CD4-positive, alpha-beta T cell treated with Interleukin-1 beta for 1 hour (primary cell): ENCODE measurements at places on chromosomes 1 and 21.
A peak's percentile ranks its signal among the peaks of the same experiment; 100 is the strongest.

GRCh38 chr1:159917533-159918351, 7.6 kb downstream of the TAGLN2 start:
- peak; percentile 19 for DNase-seq

DNA sequence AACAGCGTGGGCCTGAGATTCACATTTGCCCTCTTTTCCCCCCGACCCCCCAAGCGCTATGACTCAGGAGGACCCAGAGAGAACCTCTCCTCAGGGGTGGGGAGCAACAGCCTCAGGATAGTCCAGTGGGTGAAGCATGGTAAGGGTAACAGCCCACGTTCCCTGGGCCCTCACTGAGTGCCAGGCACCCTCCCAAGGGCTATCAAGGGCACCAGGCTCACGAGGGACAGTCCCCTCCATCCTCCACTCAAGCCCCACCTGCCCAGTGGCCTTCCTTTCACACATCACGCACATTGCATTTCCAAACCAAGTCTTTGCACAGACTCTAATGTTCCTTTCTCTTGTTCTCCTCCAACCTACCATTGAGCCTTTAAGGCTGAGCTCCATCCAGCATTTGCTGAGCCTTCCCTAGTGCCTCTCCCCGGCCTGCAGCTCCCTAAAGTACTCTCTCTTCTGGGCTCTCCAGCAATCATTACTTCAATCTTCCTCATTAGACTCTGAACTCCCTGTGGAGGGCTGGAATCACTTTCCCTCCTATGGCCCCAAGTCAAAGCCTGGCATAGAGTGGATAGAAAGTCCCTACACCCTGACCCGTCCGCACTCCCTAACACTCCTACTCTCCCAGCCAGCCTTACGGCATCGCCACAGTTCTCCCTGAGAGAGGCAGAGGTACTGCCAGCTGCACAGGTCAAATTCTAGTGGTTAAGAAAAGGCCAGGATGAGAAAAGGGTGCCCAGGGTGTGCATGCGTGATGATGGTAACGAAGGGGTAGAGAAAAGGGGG, 1.0 kb downstream of the AKR7A2 start:
- DNase-seq = no peak

- no peak for DNase-seq
These were observed 64.5 kb upstream of the SPATA6 start for GRCh38 chr1:48536477-48536876.

- no peak for DNase-seq
These were observed 5.5 kb downstream of the CFAP410 start for GRCh38 chr21:44333509-44334328.

DNA sequence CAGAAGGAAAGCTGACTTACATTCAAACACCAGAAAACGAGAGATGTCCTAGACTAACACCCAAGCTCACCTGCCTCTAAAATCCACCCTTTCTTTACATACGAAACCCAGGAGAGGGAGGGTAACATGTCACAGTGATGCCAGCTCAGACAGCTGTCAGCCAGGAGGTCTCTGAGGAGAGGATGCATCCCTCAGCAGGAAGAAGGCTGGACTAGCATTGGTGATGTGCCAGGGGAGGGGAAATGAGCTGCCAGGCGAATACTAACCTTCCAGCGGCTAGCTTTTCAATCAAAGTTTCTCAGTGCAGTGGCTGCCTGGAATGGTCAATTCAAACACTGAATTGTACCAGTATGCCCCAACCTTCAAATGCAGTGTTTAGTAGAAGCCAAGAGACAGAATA, 3.6 kb upstream of the UBE2G2 start:
- no peak for DNase-seq

DNA sequence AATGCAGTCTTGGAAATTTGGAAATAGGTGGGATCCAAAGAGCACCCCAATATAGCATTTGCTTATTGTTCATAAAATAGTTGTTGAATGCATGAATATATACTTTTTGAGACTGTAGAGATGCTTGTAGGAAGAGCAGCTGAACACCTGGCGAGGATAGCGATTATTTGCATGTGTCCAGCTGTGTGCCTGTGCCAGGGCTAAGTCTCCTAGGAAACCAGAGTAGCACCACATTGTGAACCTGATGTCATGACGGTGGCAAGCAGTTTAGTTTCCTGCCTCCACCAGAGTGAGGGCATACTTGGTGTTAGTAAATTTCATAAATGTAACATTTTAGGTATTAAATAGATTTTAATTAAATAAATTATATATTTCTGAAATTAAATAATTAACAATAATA, 37.3 kb upstream of the IRF2BP2 start:
- DNase-seq = no peak

DNA sequence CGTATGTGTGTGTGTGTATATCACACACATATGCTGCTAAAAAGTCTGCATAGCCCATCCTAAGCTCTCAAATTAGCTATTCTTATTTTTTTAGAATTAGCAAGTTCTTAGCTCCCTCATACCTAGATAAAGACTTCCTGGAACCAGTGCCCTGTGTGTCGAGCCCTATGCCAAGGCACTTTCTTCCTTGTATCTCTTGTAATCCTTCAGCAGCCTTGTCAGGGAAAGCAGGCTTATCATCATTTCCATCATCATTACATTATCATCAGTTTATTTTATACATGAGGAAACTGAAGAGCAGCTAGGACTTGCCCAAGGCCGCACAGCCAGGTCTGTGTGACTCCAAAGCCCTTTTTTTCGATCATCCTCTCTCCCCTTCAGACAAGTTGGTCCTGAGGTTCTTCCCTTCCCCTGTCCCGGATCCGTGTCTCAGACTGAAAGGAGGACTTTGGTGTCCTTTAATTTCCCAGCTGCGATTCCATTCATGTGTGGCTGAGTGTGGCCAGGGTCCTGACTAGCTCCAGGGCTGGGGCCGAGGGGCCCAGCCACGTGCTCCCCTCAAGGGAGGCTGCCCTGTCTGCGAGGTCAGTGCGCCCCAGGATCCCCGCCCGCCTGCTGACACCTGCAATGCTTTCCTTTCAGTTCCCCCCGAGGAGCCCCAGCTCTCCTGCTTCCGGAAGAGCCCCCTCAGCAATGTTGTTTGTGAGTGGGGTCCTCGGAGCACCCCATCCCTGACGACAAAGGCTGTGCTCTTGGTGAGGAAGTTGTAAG, 24.9 kb downstream of the IL6R start:
- DNase-seq = no peak

- DNase-seq = no peak
These were observed 52.0 kb downstream of the PRDM2 start for GRCh38 chr1:13751985-13752384.

DNA sequence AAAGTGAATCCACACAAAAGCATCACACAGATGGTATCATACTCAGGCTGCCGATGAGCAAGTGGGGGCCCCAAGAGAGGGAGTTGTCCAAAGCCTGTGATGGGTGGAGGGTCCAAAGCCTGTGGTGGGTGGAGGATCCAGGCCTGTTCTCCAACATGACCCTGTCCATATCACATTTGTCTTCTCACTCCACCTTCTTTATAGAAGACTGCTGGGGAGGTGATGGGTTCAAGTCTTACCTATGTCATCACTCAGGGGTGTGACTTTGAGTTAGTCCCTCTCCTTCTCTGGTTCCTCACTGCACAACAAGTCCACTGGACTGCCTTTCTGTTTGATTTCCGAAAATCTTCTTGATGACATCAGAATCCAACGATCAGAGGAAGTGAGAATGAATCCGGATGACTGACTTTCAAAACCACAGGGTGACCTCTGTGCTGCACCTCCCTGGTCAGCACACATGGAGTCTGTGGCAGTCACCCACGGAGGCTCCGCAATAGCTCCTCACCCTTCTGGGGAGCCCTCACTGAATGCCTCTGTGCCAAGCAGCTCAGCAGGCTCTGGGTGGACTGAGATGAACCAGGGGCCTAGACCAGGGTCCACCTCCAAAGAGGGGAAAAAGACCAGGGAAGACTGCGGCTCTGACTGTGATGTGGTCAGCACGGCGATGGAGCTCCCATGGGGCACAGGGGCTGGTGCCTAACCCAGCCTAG, 166.8 kb downstream of the HIVEP3 start:
- peak; percentile 20 for DNase-seq

DNA sequence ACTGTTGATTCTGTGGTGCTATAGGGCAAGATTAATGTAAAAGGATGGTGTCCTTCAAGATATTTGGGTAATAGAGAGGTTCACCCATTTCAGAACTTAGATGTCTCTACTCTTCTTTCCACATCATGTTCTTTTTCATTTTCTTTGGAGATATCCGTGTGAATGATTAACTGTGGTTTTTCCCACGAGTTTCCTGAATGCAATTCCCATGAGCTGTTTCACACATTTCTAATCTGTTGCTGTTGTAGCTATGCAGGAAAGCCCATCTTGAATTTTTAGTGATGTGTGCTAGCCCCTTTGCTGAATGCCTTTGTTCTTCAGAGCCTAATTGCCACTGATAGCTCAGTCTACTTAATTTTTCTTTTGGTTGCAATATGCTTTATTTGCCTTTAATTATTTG, 27.6 kb downstream of the SNX27 start:
- DNase-seq = no peak

- DNase-seq = peak; percentile 50
These were observed 3.5 kb upstream of the PEAR1 start for GRCh38 chr1:156889802-156890580.

DNA sequence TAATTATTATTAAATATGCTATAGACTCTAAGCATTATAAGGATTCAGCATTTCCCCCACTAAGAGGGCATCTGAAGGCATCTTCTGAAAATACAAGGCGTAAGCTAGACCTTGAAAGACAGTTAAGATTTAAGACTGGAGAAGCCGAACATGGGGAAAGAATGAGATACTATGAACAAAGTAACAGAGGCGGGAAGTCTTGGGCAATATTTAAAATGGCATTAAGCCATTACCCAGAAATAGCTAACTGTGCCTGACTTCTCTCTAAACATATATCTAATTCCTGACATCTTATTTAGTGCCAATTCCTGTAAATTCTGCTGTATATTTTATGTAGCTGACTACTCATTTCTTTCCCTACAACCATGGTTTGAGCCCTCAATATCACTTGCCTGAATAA, 20.9 kb downstream of the DPH5 start:
- no peak for DNase-seq

- DNase-seq = no peak
These were observed 3.6 kb downstream of the ERG start for GRCh38 chr21:38494703-38495102.

DNA sequence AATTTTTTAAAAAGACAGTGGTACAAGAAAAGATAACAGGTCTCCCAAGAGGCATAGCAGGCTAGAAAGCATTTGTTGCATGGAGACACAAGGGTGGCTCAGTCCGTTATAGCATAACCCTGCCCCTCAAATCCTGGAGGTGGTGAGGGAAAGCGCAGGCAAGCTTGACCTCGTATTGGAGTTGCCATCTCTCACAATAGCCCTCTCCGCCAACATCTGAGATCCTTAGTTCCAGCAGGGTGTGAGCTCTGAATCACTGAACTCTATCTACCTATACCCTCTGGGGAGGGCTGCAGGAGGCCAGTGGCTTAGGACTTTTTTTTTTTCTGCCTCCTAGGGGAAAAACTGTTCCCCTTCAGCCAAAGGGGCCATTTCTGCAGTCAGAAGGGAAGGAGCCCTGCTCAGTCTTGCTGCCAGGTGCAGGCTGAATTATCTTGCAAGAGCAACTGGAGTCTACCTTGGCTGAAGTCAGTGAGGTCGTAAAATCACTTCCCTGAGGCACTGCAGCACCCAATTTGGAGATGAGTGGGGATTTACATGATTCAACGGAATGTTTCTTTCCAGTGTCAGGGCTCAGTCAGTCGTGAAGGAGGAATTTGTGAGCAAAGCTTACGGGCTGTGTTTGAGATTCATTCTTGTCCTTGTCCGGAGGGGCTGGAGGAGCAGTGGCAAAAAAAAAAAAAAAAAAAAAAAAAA, 17.2 kb upstream of the C8A start:
- DNase-seq = no peak

DNA sequence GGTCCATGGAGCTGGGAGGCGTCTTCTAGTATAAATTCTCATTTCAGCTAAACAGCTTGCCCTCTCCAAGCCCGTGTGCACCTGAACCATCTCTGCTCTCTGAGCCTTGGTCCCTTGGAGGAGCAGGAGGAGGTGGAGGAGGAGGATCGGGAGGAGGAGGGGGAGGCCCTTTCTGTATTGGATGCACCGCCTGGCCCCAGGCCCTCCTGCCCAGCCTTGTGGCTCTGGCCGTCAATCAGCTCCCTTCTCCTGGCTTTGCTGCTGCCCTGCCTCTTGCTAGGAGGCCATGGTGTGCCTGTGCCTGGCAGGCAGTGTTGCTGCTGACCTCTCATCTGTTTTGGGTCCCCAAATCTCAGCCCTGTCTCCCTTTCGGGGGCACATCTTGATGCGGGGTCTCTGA, 9.0 kb downstream of the COL18A1 start:
- DNase-seq = no peak

DNA sequence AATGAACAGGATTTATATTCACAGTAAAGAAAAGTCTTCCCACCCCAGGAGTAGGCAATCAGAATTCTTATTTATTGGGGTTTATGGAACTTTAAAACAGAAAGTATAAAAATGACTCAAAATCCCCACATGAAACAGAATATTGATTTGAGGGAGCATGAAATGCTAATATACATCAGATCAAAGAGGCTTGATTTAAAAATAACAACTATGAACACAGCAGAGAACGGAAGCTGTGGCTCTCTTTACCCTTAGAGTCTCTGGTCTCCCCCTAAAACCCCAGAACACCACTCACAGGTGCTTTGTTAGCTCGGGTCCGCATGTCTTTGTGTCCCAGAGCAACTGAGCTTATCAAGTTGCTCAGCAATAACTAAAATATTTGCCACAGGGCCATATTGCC, 31.2 kb upstream of the FASLG start:
- DNase-seq = no peak

GRCh38 chr1:20119347-20119746, at the start of gene PLA2G2D:
Gene PLA2G2D (minus strand): TSS chr1:20119536. CDS start chr1:20119498, 38 bp downstream.
- DNase-seq = no peak

DNA sequence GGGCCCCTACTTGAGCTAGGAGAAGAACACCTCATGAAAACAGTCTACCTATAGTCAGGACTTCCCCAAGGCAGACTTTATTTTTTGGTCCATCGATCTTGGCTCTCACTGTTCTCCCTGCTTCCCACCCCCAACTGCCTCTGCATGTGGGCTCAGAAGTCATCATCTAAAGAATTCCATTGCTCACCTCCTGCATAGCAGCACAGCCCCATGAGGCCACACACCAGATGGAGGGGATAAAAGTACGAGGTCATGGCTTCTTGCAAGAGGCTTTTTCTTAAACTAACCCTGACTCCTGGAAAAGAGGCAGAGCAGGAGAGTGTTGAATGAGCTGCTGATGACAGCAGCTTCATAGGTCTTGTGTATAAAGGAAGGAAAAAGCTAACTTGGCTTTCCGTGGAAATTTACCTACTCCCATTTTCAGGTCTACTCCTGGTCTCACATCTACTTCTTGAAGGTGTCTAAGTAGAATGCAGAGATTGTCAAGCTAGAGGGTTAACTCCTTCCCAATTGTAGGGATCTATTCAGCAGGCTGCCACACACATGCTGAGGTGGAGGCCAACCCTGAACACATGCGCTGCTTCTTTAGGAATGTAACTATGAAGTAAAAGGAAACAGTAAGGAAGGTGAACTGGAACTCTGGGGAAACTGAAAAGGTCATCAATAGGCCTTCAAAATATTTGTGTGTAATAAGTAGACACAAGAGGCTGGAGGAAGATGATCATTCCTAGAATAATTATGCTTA, 18.7 kb downstream of the WNT2B start:
- DNase-seq = no peak
